GM12878 (cell line): ENCODE measurements at places on chromosomes 1 and 21.

DNA sequence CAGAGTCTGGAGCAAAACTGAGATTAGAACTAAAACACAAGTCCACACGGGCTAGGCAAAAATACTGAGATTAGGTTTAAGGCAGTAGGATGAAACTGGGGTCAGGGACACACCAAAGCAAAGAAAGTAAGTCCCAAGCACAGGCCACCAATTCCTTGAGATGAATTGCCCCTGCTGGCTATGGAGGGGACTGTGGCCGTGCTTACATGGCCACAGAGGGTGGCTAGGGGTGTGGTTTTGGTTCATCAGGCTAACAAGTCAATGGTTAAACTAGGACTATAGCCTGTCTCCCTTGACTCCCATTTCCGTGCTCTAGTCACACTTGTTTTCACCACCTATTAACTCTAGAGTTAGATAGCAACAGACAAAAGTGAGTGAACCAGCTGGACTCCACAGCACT is 394.8 kb downstream of the PBX1 start:
- no peak for DNase-seq

DNA sequence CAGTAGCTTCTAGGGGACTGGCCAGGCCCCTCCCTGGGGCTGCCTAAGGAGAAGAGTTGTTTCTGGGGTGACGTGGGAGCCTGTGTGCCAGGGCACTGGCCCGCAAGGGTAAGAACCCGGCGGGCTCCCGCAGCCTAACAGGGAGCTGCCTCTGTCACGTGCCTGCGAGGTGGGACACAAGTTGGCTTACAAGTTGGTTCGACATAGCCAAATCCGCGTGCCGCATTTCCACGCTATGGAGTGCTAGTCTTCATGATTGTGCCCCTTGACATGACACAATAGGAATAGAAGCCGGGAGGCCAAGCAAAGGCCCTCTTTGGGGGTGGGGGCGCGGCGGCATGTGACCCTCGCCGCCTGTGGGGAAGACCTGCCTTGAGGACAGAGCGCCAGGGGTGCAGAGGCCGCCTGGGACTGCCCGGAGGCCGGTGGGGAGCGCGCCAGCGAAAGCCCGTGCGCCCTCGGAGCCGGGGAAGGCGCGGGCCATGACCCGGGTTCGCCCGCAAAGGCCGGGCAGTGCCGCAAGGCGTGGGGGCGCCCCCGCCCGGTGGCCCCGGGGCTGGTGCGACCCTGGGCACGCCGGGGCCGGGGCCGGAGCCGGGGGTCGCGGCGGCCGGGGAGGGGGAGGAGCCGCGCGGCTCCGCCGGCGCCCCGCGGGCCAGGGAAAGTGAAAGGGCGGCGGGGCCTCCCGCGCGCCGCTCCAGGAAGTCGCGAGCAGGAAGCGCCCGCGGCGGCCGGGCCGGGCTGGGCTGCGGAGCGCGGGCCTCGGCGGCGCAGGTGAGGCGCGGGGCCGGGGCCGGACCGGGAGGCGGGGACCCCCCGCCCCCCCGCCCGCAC is at the start of gene SLC37A1:
Gene SLC37A1 (plus strand): TSS at position 702 of the 834 bp plus-strand sequence. CDS start 4,603 bp downstream, outside the sequence.
- DNase-seq, result no peak

GRCh38 chr1:147579532-147579931 is 38.2 kb downstream of the BCL9 start:
- no peak for DNase-seq

- DNase-seq, result no peak
Measured at GRCh38 chr1:71850936-71851335, 431.4 kb downstream of the NEGR1 start.

GRCh38 chr1:221521686-221522085 is 220.2 kb downstream of the DUSP10 start:
- DNase-seq, result no peak

DNA sequence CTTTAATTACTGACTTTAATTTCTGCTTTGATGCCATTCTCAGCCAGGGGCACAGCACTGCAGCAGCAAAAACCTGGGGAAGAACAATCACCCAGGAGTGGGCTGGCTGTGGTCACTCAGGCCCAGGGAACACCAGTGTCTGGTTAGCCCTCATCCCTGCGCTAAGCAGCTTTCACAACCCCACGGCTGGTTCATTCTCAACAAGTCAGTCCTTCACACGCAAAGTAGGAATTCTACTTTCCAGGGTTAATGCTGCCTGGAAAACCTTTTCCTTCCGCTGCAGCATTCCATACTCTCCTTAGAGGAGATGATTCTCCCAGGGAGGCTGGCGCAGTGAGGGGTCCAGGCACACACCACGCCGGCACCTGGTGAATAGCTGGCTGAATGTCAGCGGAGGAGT is 24.3 kb upstream of the KCNE1 start:
- DNase-seq, result no peak

DNA sequence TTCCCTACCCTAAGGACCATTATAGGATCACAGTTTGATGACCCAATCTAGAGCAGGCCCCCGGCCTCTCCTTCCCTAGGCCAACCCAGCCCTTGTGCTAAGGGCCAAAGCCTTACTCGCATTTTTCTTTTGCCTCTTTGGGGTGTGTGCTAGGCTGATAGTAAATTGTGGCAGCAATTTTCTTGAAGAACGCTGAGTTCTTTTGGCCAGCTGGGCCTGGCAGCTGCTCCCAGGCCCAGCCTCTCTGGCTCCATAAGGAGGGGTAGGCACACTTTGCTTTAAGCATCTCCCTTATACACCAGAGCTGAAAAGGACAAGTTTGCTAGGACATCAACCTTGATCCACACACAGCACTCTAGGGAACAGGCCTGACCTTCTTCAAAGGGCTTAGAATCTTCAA is 4.2 kb downstream of the OLFML2B start:
- DNase-seq, result no peak

GRCh38 chr1:241821363-241821762 is 26.6 kb upstream of the EXO1 start:
- DNase-seq, result no peak

DNA sequence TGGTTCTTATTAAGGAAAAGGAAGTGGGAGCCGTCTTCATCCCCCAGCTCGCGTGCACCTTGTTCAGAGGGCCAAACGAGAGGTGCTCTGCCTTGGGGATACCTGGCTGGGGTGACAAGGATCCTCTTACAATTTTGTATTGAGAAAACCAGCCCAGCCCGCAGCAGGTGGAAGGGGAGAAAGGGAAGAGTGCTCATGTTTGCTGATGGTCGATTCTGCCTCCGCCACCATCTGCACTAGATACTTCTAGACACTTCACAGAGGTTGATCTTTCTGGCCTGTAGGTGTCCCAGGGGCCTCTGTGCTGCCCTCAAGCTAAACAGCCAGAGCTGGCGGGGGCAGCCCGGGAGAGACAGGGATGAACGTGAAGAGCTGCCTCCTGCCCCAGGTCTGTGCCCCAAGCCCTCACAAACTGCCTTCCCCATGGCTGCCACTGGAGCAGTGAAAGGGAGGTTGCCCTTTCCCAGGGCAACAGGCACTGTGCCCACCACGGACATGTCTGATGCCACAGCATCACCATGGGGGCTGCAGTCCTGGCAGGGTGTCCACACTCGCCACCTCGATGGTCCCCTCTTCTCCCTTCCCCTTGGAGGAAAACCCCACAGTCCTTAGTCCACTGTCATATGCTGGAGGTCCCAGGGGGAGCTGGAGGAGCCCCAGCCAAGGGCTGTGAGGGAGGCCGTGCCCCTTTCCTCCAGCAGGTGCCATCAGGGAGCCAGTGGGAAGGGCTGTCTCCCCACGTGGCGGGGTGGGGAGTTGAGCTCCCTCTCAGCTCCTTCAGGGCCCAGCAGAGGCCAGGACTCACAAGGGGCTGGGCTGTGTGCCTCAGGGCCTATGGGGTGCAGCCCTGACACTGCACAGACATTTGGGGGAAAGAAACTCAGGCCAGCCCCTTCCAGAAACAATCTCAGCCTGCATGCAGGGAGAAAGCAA is 8.1 kb downstream of the ADPRS start:
- DNase-seq, result no peak

GRCh38 chr21:42878678-42878992 is 704 bp downstream of the WDR4 start:
- DNase-seq, result no peak

- DNase-seq, result no peak
Measured at GRCh38 chr1:11893907-11894251, 32.3 kb downstream of the KIAA2013 start.

- no peak for DNase-seq
Measured at GRCh38 chr21:41931041-41931451, 22.8 kb downstream of the C2CD2 start.

DNA sequence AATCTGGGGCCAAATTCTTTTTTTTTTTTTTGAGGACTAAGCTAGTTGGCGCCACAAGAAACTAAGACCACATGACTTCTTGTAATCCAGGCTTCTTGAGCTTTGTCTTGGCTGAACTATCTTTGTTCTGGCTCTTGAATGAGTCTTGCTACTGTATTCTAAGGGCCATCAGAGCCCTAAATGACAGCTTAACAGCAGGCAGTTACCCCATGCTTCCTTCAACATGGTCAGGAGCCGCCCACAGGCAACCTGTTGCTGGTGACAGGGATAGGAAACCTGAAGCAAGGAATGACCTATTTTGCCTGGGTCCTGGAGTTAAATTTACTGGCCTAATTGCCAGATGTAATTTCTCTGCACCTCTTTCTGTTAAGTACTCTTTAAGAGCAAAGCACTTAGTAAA is 188.2 kb upstream of the PLXNA2 start:
- no peak for DNase-seq

GRCh38 chr1:116540088-116540487 is 30.7 kb downstream of the CD58 start:
- no peak for DNase-seq

DNA sequence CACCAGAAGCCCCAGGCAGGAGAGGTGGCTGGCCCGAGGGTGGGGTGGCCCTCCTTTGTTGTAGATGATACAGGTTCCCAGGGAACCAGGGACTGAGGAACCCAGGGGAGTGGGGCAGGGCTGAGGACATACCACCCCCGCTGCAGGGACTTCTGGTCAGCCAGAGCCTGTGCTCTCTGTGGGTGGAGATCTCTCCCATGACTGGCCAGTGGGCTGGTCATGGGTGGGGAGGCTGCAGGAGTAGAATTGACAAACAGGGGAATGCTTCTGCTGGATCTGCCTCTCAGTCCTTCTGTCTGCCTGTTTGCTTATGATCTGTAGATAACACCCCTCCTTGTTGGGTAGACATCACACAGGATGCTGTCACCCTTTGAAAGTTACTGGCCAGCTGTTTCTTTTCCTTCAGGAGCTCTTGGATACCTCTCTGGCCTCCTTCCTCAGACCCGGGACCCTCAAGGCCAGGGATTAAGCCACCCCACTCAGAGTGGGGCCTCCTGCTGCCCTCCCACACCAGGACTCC is 2.8 kb upstream of the EFCAB14 start:
- no peak for DNase-seq

DNA sequence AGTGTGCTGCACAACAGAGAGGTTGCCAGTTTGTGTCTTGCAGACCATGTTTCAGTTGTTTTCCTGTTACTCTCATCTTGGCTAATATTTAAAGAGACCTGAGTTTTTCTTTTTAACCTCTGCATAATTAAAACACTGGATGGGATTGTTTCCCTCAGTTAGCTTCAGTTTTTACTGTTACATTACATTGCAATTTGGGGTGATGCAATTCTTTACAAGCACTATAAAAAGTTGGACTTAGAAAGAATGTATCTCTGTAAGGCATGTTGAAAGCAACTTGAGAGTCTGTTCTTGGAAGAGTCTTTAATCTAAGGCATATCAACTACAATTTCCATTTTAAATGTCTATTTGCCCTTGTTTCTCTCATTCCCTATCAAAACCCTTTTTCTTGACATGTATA is 99.1 kb downstream of the DNM3 start:
- DNase-seq, result no peak

DNA sequence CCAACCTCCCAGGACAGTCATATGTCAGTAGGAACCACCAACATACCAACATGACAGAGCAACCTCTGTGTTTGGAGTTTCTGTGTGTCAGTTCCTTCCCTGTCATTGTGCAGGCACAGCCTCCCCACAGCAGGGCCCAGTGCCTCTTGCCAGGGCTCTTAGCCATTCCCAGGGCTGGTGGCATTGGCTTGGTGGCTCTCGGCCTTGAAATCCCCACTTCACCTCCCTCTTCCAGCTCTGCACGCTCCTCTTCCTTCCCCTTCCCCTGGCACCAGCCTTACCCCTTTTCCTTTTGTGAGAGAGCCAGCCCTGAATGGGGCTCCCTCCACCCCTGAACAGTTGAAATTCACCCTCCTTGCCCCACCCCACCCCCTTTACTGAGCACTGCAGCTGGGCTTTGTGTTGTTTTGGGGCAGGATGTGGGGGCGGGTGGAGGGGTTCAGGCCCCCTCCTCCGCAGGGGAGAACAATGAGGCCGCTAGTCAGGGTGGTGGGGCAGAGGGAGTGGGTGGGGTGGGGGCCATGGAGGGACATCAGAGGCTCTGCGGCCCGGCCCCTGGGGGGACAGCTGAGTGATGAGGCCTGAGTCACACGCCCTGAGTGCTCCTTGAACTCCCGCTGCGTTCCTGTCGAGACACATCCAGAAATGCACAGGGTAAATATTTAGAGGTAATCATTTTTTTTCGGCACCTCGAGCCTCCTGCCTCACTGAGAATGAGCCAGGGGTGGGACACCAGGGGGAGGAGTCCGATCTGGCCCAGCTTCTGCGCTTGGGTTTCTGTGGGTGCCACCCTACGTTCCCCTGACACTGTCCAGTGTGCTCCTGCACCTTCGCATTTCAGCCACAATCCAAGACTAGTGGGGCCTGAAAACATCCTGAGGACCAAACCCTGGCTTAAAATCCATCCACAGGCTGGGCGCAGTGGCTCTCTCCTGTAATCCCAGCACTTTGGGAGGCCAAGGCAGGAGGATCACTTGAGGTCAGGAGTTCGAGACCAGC is 28.6 kb downstream of the LGR6 start:
- no peak for DNase-seq

DNA sequence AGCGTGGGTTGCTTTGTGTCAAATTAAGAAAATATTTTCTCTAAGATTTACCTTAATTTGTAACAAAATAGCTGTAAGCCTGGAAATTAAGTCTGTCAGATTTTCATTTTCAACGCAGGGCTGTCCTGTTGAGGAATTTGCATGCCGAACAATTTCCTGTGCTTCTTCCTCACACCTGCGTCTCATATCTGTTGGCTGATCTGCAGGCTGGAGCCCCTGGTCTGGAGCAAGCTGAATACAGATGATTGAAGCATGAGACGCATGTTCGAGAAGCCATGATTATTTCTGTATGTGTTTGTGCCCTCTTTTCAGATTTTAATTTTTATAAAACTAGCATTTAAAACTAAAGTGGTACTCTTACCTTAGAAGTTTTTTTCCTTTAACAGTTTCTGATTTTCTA is 9.8 kb downstream of the MIXL1 start:
- no peak for DNase-seq

DNA sequence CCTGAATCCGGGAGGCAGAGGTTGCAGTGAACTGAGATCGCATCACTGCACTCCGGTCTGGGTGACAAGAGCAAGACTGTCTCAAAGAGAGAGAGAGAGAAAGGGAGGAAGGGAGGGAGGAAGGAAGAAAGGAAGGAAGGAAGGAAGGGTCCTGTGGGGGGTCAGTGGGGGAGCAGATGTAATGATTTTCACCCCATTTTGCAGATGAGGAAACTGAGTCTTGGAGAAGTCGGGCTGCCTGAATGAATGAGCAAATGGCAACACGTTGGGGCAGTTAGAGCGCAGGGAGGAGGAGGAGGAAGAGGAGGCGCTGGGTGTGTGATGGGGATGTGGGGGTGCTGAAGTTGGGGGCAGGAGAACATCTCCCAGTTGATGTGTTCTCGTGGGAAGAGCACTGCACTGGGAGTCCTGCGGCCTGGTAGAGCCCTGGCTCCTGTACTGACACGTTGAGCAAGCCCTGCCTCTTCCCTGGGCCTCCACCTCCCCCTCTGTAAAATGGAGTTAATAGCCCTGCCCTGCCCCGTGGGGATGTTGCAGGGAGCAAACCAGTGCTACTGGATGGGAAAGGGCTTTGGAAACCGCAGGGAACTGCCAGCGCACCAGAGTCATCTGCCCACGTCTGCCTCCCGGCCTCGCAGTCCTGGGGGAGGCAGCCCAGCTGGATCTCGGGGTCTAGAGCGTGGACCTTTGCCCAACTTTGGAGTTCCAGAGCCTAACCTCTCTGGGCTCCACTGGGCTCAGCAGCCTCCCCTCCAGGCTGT is 103.2 kb upstream of the CASZ1 start:
- DNase-seq, result no peak
